ENCODE measurements at places on chromosomes 5 and 9.

DNA sequence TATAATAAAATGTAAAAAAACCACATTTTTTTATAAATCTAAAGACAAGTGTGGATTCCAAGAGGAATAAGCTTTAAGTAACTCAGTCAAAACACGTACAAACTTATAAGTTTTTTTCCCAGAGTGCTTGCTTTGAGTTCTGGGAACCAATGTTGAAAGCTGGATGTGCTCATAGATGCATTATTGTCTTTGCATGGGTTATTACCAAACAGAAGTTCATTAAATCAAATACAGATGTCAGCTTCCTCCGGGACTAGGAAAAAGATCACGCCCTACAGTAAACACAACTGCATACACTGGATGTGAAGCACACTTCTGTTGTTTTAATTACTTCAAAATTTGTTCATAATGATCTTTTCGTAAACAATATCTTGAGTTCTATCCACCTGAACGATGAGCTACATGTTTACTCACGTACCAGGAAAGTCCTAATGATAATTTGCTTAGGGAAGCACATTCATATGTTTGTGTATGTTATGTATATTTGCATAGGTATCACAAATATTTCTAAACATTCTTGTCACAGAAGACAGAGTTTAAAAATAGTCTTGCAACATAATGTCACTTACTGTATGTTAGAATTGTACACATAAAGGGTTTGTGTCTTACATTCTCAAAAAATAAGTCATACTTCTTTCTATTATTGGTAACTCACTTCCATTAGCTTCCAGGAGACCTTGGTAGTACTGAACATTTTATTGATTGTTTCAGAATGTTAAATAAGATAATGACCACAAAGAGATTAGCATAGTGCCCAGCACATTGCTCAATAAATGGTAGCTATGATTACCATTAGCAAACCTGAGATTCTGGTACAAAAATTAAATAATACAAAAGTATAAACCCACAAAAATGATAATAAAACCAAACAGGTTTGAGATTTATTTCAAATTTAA lies 427.4 kb downstream of the CETN3 start:
- no peak for DNase-seq

GRCh38 chr9:30771760-30772159 lies 1612.7 kb upstream of the ACO1 start:
- DNase-seq: no peak

DNA sequence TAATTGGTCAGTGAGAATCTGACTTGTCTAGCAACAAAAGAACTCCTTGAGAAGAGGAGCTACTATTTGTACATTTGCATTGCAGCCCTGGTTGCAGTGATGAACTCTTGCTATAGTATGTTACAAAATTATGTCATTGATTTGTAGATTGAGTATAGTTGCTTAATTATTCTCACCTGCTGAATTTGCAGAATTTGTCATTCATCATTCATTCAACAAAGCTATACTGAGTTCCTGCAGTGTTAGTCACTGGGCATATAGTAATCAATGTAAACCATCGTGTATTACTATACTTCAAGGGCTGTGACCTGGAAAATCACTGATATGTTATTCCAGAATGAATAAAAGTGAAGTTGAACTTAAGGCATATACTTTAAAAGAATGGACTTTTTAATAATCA lies 50.1 kb downstream of the SLC1A3 start:
- no peak for DNase-seq

- no peak for DNase-seq
These were observed 179.9 kb upstream of the NR3C1 start for GRCh38 chr5:143583409-143583808.

- DNase-seq: no peak
These were observed 90.3 kb downstream of the DIRAS2 start for GRCh38 chr9:90552317-90552716.

GRCh38 chr5:156598964-156599363 lies 251.1 kb upstream of the PPP1R2B start:
- DNase-seq: no peak

GRCh38 chr5:120550358-120550757 lies 86.3 kb downstream of the PRR16 start:
- DNase-seq: no peak

DNA sequence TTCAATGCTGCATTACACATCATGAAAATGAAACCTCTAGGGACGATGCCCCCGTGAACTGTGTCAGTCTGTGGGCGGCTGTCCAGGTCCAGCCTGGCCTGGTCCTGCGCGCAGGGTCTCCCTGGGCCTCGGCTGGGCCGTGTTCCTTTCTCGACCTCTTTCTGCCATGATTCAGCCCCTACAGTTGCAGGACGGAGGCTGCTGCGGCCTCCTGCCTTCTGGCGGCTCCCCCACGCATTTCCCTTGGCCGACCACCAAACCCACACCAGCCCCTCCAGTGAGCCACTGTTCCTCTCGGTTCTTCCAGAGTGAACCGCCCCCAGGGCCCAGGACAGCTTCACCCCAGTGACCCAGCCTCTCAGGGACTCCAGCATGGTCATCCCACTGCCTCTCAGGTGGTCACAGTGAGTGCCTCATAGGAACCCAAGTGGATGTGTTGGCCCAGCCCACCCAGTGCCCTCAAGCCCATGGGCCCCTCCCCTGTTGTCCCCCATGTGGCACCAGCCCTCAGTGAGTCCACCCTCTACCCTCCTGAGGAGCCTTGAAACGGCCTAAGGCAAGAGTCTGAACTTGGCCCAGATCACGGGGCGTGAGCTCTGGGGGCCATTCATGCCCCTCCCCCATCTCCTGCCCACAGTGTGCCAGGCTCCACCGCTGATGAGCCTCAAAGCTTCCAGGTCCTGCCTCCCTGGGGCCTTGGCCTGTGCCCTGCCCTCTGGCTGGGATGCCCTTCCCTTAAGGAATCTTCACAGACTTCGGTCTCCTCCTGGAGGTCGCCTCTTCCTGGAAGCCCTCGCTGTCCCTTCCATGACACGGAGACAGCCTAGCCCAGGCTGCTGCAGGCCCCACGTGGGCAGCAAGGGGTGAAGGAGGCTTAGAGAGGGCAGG lies 10.0 kb upstream of the CLIC3 start:
- DNase-seq: no peak
